Left ventricle myocardium superior (tissue), 1 donor: ENCODE measurements at places on chromosomes 4 and X.

DNA sequence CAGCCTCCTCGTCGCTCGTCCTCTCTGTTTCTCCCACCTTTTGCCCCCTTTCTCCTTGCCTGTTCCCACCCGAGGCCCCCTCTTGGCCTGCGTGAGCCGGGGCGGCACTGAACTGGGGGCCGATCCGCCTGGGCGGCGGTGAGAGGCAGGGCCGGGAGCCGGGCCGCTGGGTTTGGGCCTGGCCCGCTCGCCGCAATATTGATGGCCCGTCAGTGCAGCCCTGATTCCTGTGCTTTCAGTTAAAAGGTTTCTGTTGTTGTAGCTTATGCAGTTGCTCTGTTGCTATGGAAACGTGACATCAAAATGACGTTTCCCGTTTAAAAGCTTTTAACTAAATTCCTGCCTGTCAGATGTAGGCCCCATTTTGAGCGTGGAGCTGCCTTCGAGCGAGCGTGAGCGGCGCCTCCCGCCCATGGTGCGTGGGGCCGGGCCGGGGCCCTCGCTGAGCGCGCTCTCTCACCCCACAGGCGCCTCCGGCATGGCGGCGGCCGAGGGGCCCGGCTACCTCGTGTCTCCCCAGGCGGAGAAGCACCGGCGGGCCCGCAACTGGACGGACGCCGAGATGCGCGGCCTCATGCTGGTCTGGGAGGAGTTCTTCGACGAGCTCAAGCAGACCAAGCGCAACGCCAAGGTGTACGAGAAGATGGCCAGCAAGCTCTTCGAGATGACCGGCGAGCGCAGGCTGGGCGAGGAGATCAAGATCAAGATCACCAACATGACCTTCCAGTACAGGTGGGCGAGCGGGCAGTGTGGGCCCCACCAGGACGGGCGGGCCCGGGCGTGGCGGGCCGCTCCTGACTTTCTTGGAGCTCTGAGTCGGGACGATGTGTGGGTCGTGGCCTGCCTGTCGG lies at the start of gene MSANTD1:
Gene MSANTD1, plus strand, starts transcription at position 349 of the 851 bp plus-strand sequence. Its CDS starts 64 bp downstream, at position 413.
- DNase-seq: no peak

- no peak for DNase-seq
Observed at GRCh38 chr4:113740857-113741379, 20.6 kb downstream of the CAMK2D start.

DNA sequence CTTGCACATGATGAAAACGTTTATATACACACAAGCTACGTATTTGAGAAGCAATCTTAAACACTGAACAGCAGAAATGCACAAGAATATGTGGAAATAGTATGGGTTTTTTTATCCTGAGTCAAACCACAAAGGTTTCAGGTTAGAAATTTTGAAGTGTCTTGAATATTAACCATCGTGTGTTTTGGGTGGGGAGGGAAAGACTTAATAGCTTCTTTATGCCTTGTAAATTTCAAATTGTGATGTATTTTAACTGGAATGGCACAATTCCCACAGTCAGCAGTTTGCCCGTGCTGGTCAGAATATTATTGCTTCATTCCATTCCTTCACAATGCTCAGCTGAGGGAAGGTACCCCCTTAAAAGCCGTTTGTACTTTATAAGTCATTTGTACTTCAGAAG lies 67.4 kb upstream of the WDR1 start:
- no peak for DNase-seq

- DNase-seq: no peak
Observed at GRCh38 chr4:62644372-62644771, 1444.2 kb downstream of the ADGRL3 start.

DNA sequence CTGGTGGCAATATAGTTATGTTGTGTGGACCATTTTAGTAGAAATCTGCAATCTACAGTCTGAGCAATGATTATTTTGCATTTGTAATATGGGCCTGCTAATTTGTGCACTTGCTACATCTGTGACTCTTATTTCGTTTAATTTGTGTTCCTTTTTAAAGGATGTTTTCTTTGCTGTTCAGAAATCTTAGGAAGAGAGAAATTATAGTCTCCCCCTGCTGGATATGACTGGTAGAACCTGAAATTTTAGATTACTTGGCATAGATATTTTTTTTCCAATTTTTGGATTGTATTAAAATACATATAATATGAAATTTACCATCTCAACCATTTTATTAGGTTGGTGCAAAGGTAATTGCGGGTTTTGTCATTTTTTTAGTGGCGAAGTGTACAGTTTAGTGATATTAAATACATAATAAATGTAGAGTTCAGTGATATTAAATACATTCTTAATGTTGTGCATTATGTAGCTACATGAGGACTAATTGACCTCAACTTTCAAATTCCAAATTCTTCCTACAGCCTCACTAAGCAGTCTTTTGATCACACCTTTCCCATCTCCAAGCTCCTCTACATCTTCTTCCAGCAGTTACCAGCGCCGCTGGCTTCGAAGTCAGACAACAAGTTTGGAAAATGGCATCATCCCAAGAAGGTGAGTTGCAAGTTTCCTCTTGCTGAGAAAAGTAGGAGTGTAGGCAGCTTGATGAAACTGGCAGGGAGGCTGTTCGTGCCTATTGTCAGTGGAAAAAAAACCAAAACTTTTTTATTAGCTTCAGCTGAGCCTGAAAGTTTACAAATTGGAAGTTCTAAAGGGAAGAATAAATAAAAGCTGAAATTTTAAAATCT lies 82.2 kb downstream of the FNIP2 start:
- DNase-seq: no peak

DNA sequence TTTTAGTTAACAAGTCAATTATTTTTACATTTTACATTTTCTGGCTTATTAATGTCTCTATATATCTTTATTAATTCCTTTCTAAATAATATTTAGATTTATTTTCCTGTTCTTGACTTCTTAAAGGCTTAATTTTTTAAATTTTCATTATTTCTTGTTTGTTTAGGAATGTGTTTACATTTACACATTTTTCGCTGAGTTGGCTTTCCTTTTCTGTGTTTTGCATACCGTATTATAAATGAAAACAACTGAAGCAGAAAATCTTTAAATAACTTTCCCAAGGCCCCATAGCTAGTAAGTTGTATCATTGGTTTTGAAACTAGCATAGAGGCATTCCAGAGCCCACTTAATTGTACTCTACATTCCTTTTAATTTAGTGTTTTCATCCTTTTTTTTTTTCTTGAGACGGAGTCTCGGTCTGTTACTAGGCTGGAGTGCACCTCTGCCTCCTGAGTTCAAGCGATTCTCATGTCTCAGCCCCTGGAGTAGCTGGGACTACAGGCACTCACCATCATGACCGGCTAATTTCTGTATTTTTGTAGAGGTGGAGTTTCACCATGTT lies 261.6 kb downstream of the IQCM start:
- DNase-seq: no peak

GRCh38 chr4:174320494-174321199 lies 36.9 kb downstream of the CEP44 start:
- DNase-seq: no peak

DNA sequence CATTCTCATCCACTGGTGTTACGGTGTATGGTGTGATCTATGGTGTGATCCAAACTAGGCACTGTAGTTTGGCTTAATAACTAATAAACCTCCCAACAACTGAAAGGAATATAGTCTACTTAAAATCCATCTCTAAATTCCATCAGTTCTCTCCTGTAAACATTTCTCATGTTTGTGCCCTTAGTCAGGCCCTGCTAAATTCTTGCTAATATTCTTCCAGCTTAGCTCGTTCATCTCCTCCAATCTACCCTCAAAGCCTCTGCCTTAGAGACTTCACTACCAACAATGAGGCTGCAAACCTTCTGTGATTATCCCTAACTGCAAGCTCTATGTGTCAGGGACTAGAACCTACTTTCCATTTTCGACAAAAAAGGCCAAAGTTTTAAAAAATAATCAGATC lies 28.1 kb downstream of the ZAR1 start:
- no peak for DNase-seq

- DNase-seq: no peak
Observed at GRCh38 chrX:45824471-45824870, 623.8 kb upstream of the DIPK2B start.

- DNase-seq: no peak
Observed at GRCh38 chrX:148610328-148610698, 109.9 kb downstream of the AFF2 start.

- no peak for DNase-seq
Observed at GRCh38 chr4:185598846-185599552, 63.7 kb upstream of the PDLIM3 start.

GRCh38 chr4:5478169-5478568 lies 230.2 kb downstream of the EVC2 start:
- no peak for DNase-seq

DNA sequence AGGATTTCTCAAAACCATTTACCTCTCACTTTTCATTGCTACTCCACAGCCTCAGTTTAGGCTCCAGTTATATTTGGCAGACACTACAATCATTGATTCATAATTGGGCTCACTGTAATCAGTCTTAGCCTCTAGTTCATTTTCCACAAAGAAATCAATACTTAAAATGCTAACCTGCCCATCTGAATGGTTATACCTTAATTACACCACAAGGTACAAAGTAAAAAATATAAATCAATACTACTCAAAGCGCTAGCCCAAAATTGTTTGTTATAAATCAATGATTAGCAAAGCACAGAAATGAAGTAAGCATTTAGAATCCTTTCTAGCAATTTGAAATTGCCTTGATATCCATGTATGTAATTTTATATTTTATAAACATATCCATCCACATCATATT lies 222.6 kb upstream of the NDST3 start:
- no peak for DNase-seq

DNA sequence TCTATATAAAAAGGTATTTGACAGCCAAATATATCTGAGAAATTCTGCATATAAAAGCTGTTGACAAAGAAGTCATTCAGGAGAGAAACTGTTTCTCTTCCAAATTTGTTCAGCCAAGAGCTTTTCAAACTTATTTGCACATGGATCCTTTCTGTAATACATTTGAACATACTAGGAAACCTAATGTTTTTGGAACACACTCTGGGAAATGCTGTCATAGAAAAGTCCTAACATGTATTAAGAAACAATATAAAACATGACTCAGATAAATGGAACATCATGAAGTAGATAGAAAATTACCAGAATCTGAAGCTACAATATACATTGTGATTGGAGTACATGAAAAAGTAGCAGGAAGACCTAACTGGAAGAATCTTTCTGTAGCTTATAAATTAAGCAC lies 781.5 kb upstream of the EPHA5 start:
- no peak for DNase-seq

DNA sequence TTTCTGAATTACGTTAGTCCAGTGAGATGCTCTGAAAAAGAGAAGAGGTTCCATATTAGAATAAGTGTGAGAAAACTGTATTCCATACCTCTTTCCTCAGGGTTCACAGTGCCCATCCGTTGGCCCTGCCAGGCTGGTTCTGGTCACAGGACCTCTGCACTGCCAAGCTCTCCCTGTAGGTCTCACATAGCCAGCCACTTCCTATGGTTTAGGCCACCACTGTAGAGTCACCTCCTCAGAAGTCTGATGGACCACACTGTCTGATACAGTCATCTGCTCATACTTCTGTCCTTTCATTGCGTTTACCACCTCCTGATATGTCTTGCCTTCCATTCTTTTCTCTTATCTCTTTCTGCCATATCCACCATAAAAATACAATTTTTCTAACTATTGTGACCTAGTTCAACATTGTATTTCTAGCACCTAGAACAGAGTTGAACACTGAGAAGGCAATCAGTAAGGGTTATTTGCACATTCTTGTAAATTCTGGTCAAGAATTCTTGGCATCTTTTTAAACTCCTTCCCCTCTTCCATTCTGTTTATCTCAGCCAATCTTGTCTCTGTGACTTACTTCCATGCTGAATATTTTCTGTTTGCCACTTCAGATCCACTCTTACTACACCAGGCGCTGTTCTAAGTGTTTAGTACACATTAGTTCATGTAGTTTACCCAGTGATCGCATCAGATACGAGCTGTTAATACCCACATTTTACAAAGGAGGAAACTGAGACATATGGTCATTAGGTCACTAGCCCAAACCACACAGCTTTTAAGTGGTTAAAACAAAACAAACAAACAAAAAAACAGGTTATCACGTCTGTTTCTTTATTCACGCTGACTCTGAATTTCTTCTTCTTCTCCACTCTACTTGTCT lies 125.6 kb downstream of the CBR4 start:
- DNase-seq: no peak

- no peak for DNase-seq
Observed at GRCh38 chr4:120144634-120145033, 78.0 kb upstream of the MAD2L1 start.

GRCh38 chrX:150463566-150463965 lies 100.4 kb downstream of the MAMLD1 start:
- DNase-seq: no peak

GRCh38 chr4:142278663-142279062 lies 567.4 kb downstream of the INPP4B start:
- DNase-seq: no peak

GRCh38 chrX:94850811-94851210 lies 1176.8 kb downstream of the FAM133A start:
- no peak for DNase-seq

DNA sequence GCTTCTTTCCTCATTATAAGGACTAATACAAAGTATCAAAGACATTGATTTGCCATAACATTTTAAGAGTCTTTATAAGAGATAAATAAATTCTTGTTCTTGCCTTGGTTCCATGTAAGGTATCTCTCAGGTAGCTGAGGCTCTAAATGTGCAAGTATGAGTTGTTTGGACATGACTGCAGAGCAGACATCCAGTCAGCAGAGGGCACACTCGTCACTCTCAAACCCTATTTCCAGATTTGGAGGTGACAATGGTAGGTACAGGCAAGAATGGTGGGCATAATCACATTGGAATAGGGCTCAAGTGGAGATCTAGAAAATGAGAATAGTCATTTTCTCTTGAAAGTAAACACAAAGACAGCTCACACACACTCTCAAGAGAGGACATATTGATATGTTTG lies 133.3 kb upstream of the ZIC3 start:
- DNase-seq: no peak

DNA sequence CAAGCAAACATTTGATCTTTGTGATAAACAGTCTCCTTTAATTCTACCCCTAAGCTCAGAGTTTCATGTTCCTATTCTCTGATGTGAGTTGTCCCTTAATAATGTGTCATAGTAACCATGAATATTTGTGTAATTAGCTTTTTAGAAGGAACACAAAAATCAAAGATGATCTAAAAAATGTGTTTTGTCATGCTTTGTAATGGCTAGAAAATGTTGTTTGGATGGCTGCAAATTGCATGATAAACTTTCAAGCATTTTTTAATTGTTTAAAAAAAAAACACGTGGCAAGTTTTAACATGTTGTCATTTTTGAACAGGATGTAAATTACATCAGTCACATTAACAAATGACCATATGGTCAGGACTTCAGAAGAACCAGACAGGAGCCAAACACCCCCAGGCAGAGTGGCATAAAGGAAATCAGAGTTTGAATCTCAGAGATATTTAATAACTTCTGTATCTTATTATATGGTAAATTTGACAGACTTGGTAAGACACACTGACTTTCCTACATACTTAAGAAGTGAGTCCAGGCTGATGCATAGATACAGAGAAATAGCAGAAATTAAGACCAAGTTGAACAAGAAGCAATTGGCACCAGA lies 223.9 kb upstream of the VEGFC start:
- DNase-seq: no peak

DNA sequence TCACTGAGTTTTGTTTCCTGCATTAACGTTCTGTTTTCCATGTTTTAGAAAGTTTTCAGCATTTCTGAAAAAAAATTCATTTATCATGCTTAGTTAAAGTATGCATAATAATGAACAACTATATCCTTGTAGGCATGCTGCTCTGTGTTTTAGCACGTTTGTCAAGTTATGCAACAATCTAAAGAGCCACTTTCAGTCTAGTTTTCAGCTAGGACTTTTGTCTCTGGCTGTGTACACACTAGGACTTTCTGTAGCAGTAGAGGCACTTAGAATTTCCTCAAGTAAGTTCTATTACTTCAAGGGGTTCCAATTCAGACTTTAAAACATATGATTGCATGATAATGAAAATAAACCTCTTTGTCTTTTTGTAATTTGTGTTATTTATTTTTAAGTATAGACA lies 12.4 kb downstream of the DCAF8L1 start:
- DNase-seq: no peak
